Activated CD4-positive, alpha-beta T cell treated with anti-CD3 and anti-CD28 coated beads for 1 hour (primary cell): ENCODE measurements at places on chromosomes 16 and 17.

- no peak for DNase-seq
Measured at GRCh38 chr16:12390074-12390605, 413.5 kb downstream of the CPPED1 start.

GRCh38 chr17:43471585-43472160 is 12.1 kb upstream of the DHX8 start:
- no peak for DNase-seq

- peak; percentile 85 for DNase-seq
Measured at GRCh38 chr16:85688586-85689284, at the start of gene GINS2. Gene GINS2 (minus strand): TSS chr16:85688954. CDS start chr16:85688898, 56 bp downstream.

GRCh38 chr16:55834049-55834448 is 1.2 kb upstream of the CES1 start:
- DNase-seq: no peak

GRCh38 chr17:58325289-58325726 is 3.3 kb downstream of the TSPOAP1 start:
- peak; percentile 18 for DNase-seq

DNA sequence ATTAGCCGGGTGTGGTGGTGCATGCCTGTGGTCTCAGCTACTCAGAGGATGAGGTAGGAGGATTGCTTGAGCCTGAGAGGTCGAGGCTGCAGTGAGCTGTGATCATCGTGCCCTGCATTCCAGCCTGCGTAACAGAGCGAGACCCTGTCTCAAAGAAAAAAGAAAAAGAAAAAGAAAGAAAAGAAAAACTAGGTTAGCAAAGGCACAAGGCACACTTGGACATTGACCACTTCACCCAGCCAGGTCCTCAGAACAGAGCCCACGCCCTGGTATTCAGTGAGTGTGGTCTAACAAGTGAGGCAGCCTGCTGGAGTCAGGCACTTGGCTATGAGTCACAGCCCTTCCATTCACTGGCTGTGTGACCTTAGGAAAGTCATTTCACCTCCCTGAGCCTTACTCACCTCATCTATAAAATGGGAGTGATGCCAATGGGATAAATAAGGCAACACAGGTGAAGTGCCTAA is 10.4 kb downstream of the MILR1 start:
- DNase-seq: no peak

GRCh38 chr17:49104511-49105074 is 28.0 kb upstream of the B4GALNT2 start:
- no peak for DNase-seq

- DNase-seq: no peak
Measured at GRCh38 chr16:26344240-26344776, 652.5 kb downstream of the HS3ST4 start.

DNA sequence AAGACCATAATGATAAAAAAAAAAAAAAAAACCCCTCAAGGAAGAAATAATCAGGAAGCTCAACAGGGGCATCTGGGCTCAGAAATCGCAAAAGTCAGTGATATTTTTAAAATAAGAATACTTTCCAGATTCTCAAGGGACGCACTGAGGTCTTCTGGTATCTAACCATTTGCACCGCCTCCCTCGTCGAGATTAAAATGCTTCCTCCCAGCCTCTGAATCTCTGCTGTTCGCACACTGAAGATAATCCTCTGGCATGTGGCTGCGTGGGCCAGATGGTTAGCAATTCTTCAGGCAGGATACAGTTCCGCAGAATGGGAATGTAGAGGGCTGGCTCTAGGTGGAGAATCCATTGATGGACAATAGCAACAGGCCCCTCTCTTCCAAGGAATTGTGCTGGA is 211.7 kb upstream of the CDH5 start:
- no peak for DNase-seq

- DNase-seq: no peak
Measured at GRCh38 chr17:39678340-39679116, 9.3 kb downstream of the PGAP3 start.

GRCh38 chr17:39735882-39736281 is 1.9 kb upstream of the GRB7 start:
- no peak for DNase-seq

- DNase-seq: peak; percentile 99
Measured at GRCh38 chr16:22190776-22191531, 15.1 kb upstream of the EEF2K start.

GRCh38 chr17:79993390-79994227 is 42.1 kb downstream of the TBC1D16 start:
- no peak for DNase-seq

DNA sequence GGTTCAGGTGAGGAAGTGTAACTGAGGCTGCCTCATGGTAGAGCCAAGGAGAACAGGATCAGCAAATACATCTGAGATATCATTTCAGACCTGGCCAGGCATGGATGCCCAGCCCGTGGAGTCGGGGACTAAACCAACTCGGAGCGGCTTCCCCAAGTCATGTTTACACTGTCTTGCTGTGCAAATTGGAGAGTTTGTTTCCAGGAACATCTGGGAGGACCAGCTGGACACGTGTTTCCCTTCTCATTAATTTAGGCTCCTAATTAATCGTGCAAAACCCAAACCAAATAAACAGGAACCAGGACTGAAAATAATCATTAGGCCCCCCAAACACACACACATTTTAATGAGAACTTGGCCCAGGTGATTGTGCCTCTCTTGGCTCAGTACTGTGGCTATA is 70.9 kb upstream of the SALL1 start:
- DNase-seq: no peak

- DNase-seq: no peak
Measured at GRCh38 chr17:43967251-43967875, 13.6 kb upstream of the PYY start.

DNA sequence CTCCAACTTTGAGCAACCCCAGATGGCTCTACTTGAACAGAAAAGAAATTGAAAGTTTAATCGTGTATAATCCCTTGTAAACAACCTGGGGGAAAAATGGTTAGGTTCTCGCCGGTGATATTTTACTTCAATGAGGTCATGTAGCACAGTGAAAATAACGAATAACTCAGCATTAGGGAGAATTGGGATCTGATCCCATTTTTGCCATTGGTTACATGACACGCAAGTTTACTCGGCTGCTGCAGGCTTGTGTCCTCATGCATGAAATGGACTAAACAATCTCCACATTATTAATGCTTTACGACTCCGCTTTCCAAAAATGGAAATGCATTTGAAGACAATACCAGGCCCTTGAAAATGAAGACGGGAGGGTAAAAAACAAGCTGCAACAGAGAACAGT is 45.5 kb upstream of the LRRC37A3 start:
- no peak for DNase-seq

DNA sequence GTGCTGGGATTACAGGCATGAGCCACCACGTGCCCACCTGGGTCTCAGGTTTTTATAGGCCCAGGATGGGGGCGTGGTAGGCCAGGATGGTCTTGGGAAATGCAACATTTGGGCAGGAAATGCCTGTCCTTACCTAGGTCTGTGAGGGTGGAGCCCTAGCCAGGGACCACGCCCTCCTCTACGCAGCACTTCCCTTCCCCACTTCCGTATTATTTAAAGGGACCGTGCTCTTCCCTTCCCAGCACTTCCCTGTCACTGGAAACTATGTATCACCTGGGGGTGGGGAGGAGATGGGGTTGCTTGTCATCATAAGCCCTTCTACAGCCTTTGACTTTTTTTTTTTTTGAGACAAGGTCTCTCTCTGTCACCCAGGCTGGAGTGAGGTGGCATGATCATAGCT is 238.9 kb upstream of the NLRP1 start:
- DNase-seq: no peak

- peak; percentile 21 for DNase-seq
Measured at GRCh38 chr16:10949424-10949970, 5.1 kb downstream of the CLEC16A start.

GRCh38 chr17:19263641-19264051 is 26.5 kb downstream of the EPN2 start:
- no peak for DNase-seq

GRCh38 chr16:525520-526180 is 1.9 kb upstream of the CAPN15 start:
- DNase-seq: peak; percentile 51

DNA sequence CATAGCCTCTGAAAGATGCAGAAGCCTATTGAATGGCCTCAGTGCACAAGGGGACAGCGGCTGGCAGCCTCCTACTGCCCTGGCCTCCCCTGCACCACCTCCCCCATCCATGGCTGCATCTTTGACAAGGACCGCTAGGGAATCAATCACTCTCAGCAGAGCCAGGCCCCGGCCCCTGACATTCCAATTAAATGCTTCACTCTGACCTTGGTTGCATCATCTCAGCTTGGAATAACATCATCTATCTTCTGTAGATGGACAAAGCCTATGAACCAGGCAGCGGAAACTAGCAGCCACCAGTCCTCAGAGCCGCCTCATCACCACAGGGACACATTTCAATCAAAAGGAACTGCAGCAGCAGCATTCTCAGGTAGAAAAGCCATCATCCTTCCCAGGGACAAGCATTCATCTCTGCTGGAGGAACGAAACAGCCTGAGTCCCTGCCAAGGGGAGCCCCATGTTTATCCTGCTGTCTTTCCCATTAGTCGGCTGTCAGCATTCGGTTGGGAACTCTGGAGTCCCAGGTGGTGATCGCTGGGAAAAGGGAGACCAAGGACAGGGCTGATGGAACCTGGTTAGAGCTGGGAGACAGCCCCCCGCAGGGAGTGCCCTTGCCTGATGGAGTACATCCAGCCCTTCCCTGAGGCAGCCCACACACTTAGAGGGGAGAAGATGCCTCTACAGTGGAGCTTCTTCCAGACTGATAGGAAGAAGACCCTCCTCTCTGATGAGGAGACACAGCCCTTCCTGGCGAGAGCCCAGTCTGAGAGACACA is 11.5 kb upstream of the TMEM132E start:
- no peak for DNase-seq

- no peak for DNase-seq
Measured at GRCh38 chr16:13957197-13958078, 37.5 kb downstream of the ERCC4 start.

- DNase-seq: no peak
Measured at GRCh38 chr17:40060887-40061608, 1.7 kb upstream of the THRA start.

DNA sequence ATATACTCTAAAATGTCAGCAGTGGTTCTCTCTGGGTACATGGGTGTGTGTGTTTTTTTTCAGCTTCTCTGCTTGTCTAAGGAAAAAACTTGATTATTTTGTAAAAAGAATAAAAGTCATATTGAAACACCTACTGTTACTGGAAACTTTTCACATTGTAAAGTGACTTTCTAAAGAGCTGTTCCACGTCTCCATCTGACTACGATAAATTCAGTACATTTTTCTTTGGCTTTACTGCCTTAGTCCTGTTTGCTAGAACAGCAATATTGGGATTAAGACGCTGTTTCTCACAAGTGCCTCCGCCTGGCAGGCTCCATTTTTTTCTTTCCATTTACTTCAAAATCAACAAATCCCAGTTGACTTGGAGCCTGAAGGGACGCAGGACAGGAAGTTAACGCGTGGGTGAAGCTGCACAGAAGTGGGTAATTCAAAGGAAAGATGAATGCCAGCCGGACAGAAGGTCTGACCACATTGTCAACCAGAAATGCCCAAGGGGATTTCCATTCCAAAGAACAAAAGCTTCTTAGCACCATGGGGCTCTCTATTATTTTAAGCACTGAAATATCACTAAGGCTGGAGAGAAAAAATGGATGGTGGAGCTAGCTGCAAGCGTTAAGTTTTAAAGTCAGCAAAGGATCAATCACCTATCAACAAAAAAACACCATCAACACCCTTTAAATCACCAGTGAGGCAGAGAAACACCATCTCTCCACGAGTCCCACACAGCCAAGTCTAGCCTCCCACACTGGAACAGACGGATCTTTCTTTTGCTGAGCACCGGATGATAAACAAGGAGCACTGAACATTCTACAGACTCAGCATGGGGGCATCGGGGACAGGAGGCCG is 8.4 kb downstream of the GLOD4 start:
- no peak for DNase-seq

GRCh38 chr16:47460359-47460710 is 528 bp downstream of the ITFG1 start:
- DNase-seq: no peak

- no peak for DNase-seq
Measured at GRCh38 chr17:55452139-55452790, 30.6 kb upstream of the MMD start.

DNA sequence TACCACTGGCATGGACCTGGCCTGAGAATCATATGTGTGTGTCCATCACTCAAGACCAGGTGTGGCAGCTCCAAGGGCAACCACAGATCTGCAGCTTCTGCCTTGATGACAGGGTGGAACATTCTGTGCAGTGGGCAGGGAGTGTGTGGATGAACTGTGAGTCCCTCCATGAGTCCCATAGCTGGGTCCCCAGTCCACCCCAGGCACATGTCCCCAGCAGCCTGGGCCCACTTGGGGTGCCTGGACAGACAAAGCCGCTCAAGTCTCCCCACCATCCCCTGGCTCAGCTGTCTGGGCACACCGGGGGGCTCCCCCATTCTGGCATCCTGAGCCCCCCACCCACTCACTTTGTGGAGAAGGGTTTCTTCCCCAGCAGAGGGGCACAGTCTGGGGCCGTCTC is 4.6 kb upstream of the KRT16 start:
- no peak for DNase-seq

GRCh38 chr16:77307426-77308162 is 108.4 kb downstream of the SYCE1L start:
- DNase-seq: no peak

DNA sequence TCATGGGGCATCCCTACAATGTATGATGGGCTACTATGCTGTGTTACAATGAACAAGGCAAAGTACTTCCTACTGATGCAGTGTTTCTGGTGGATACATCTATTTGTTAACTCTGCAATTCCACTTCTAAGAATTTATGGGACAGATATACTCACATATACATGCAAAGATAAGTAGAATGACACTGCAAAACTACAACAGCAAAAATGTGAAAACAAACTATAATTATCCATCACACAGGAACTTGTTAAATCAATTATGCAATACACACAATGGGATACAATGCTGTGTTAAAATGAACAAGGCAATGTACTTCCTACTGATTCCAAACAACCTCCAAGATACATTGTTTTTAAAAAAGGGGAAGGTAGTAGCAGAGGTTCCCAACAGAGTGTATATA is 3.2 kb downstream of the DDX52 start:
- DNase-seq: no peak

GRCh38 chr17:76917829-76918228 is 49.6 kb downstream of the MGAT5B start:
- DNase-seq: no peak

- no peak for DNase-seq
Measured at GRCh38 chr16:89431158-89431584, 59.2 kb downstream of the ANKRD11 start.

- no peak for DNase-seq
Measured at GRCh38 chr16:85982563-85982939, 83.6 kb downstream of the IRF8 start.

- DNase-seq: no peak
Measured at GRCh38 chr17:38579083-38579480, 26.7 kb downstream of the SRCIN1 start.

DNA sequence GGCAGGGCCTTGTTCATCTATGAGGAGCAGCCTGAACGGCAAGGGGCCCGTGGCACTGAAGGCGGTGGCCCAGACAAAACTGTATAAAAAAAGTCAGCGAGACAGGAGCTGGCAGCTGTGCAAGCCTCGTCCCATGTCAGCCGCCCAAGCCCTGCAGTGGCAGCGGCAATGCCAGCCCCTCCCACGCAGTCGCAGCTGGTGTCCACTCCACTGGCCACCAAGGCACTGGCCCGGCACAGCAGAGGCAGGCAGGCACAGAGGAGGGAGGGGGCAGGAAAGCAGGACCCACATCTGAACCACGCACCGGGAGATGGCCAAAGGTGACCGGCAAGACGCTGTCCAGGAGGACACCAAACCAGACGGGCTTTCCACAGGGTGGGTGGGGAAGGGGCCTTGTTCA is 15.9 kb upstream of the C16orf95 start:
- DNase-seq: no peak

GRCh38 chr17:41910701-41911391 is 7.9 kb downstream of the ACLY start:
- DNase-seq: no peak
